ENCODE measurements at places on chromosomes 3 and 15.

DNA sequence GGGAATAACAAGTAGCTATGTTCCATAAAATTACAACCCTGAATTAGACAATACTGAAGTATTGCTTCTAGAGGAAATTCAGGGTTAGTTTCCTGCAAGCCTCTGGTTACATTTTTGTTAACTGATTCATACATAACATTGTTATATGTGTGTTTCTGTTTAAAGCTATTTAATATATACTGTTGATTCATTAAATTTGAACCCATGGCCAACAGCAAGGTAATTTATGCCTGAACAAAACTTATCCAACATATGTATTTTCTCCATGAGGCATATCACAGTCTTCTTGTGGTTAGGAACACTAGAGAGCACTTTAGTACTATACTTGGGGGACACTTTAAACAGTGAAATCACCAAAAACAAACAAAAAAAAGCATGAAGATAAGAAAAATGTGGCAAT is 47.7 kb upstream of the PTX3 start:
- DNase-seq: no peak

DNA sequence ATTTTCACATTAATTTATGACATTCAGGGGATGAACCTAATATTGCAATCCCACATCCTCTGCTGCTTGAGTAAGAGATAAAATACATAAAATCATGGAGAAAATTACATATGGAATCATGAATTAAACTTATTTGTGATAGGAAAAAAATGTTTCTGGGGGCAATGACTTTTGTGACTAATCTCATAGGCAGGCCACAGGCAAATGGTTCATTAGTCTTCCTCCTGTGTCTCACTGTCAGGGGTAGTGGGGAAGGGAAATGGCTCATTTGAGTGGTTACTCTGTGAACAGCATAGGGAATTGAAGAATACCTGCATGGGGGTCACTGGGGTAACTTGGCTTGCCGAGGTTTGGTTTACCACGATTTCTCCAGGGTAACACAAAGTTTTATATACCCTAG is 72.0 kb downstream of the TFG start:
- no peak for DNase-seq

- no peak for DNase-seq
Observed at GRCh38 chr3:123320221-123320620, 118.5 kb downstream of the SEC22A start.

DNA sequence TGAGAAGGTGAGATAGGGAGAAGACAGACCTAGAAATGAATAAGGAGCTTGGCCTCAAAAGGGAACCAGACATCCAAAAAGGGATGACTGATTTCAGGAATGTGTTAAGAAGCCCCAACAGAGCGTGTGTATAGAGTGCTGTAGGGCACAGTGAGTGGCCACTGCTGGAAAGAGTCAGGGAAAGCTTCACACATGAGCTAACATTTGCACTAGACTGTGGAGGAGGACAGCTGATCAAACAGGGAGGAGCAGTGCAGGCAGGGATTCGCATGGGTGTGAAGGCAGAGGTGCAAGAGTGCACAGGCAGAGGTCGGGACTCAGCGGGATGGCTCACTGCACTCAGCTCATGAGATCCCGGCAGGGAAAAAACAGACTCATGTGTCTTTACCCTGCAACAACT is 61.8 kb downstream of the NPTN start:
- no peak for DNase-seq

GRCh38 chr15:39963786-39964185 is 29.9 kb downstream of the EIF2AK4 start:
- DNase-seq: no peak

DNA sequence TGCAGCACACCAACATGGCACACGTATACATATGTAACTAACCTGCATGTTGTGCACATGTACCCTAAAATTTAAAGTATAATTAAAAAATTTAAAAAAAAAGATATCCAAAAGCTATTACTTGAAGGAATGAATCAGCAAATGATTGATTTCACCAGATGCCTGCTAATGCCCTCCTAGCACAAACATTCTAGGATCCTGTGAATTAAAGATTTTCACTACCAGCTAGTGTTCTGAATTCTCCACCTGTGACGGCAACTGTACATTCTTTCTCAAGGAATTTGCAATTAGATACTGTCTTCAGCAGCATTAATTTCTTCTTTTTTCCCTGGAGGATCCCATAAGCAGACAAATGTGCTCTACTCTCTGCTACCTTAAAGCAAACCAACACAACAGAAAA is 694.9 kb downstream of the NTRK3 start:
- DNase-seq: no peak

GRCh38 chr15:31096563-31096962 is 5.0 kb downstream of the TRPM1 start:
- DNase-seq: no peak
